ENCODE measurements at places on chromosomes 5 and 9.

GRCh38 chr9:16540743-16541613 lies 329.5 kb downstream of the BNC2 start:
- no peak for DNase-seq

GRCh38 chr5:94540856-94541494 lies 77.4 kb downstream of the KIAA0825 start:
- no peak for DNase-seq

- DNase-seq: no peak
Measured at GRCh38 chr5:178121391-178122276, 8.3 kb downstream of the N4BP3 start.

GRCh38 chr9:89666950-89667349 lies 62.1 kb downstream of the GADD45G start:
- DNase-seq: no peak

- no peak for DNase-seq
Measured at GRCh38 chr5:17428176-17428800, 69.7 kb upstream of the TAF11L2 start.

DNA sequence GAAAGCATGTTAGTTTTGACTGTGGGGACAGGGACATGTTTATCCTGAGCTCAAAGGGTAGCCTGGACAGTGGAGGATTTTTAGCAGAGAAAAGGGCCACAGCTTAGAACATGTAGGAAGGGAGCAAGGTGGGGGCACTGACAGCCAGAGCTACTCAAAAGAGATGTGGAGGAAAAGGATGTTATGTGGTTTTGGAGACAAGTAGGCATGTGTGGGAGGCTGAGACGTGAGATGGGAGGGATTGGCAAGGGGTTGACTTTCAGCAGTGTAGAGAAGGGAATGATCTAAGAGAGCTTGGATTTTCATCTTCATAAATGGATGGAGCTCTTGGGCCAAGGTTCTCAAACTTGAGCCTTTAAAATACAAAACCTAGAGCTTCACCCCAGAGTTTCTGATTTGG lies 24.0 kb downstream of the SYK start:
- DNase-seq: no peak

GRCh38 chr9:132730054-132731033 lies 60.1 kb downstream of the GTF3C4 start:
- no peak for DNase-seq

DNA sequence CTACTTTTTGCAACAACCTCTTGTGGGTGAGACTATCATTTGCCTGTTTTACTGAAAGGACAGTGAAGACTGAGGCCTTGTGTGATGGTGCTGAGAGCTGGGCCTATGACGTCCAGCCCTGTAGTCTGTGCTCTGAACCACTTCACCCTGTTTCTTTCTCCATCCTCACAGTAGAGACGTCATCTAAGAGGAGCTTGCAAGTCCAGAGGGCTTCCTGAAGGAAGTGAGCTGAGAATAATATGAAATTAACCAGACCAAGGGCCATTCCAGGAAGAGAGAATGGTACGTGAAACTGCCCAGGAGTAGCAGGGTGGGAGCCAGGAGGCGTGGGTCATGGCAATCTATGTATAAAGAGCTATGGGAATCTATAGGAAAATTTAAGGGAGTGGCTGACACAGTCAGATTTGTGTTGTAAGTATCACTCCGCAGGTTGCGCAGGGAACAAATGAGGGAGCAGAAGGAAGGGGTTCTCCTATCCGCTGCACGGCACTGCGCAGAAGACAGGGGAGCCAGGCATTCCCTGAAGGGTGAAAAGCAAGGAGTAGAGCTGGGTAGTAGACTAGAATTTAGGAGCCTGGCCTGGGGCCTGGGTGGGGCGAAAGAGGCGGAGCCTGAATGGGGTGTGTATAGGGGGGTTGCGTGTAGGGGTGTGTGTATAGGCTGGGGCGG lies 596 bp upstream of the FGFR4 start:
- no peak for DNase-seq

DNA sequence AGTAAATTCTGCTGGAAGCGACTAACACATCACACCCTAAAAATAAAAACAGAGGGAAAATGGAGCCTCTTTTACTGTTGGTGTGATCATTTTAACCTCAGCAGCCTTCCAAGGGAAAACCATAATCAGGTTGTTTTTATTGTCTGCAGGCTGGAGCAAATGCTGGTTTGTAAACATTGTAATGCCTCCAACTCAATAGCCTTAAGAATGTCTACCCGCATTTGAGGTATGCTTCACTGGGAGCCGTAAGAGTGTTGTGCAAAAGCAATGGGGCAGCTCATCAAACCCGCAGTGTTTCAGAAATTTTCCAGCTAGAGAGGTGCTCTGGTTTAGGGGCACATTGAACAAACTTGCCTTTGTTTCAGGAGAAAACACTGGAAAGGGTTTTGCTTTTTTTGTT lies 17.0 kb downstream of the NIM1K start:
- no peak for DNase-seq

DNA sequence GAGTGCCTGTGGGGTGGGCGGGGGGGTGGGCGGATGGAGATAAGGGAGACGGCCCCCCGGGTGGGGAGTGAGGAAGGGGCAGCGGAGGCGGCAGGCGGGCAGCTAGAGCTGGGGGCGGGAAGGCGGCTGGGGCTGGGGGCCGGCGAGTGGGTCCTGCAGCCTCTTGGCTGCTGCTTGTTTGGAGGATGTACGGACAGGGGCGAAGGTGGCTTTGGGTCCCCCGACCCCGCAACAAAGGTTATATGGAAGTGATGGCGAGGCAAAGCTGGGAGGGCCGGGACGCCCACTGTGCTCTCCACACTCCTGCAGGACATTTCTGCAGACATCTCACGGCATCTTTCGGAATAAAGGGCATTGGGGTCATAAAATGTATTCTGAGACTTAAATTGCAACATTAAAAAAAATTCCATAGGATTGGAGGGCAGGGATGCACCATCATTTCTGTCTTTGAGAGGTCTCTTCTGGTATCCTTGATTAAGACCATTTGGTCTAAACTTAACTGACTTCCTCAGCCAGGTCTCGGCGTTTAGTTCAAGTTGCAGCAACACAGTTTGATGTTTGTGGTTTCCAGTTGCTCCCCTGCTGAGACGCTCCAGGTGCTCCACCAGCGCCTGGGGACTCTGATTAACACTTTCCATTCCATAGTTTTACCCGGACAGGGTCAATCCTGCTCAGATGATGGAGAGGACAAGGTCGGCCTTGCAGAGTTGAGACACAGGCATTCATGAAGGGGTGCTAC lies 101.6 kb upstream of the SSBP2 start:
- DNase-seq: peak; percentile 19

DNA sequence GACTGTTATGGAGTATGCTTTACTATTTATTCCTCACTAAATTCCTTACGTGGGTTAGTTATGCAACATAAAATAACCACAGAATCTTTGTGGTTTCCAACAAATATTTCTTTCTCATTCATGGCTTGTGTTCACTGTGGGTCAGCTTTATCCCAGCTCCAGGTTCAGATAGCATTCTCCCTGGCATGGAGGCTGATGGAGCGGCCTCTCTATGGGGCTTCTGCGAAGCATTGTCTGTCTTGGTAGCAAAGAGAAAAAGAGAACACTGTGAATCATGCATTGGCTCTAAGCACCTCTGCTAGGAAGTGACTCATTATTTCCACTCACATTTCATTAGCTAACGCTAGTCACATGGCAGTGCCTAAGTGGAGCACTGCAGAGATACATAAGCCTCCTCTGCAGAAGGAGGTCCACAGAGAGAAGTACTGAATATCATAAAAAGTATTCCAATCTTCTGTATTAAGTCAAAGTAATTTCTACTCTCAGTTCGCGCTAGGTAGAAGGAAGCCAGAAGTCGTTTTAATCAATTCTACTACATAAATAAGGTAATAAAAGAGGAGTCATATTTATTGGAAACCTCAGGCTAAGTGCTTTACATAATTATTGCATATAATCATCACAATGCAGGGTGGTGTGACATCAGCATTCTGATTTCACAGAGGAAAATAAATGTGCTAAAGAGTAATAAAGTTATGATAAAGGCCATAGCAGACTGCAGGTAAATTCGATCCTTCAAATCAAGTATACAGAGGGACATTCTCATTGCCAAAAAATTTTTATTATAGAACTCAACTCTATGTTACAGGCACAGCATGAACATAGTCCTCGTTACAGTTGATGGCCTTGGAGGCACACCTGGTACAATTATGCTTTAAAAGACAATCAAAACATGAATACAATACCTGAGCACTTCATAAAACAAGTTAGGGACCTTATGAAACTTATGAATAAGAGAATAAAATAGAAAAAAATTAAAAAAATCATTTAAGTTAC lies 531.1 kb downstream of the CETN3 start:
- no peak for DNase-seq

- DNase-seq: no peak
Measured at GRCh38 chr5:59640411-59640810, 253.1 kb downstream of the PDE4D start.

- peak; percentile 78 for DNase-seq
Measured at GRCh38 chr5:176542135-176542595, 5.0 kb upstream of the RNF44 start.

GRCh38 chr5:66232706-66233445 lies 88.8 kb downstream of the SREK1 start:
- no peak for DNase-seq

- DNase-seq: no peak
Measured at GRCh38 chr9:35552376-35552775, 52.7 kb upstream of the TESK1 start.

DNA sequence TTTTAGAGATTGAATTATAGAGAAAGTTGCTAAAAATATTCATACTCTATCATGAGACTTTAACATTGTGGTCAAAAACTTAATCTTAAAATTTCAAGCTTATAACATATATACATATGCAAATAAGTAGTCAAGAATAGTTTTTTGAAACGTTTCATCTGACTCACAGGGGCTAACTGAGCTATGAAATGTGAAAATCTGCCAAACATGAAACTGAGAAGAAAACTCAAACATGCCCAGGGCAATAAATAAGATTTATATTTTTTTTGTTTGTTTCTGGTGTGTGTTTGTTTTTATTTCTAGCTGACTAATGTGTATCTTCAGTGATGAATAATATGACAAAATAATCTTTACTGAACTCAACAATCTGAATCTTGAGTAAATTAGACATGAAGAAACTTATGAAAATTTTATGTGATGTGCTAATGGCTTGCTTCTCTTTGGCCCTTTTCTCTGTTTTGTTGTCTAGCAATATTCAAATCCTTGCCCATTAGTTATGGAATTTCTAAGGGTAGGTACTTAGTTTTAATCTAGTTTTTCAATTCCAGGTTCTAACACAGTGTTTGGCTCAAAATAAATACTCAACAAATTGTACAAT lies 99.9 kb downstream of the FAM174A start:
- no peak for DNase-seq

- DNase-seq: no peak
Measured at GRCh38 chr5:141817631-141818030, 60.6 kb downstream of the PCDH1 start.

GRCh38 chr9:32350682-32351081 lies 33.8 kb upstream of the ACO1 start:
- DNase-seq: no peak

GRCh38 chr5:128287740-128288139 lies 204.2 kb downstream of the SLC12A2 start:
- no peak for DNase-seq

- DNase-seq: peak; percentile 35
Measured at GRCh38 chr5:154444556-154445421, 1.0 kb upstream of the SAP30L start.

Data from activated CD4-positive, alpha-beta T cell treated with anti-CD3 and anti-CD28 coated beads, Interleukin-2, amount 50 U/mL, for 48 hours (primary cell).